ENCODE measurements at places on chromosomes 5 and 9.

DNA sequence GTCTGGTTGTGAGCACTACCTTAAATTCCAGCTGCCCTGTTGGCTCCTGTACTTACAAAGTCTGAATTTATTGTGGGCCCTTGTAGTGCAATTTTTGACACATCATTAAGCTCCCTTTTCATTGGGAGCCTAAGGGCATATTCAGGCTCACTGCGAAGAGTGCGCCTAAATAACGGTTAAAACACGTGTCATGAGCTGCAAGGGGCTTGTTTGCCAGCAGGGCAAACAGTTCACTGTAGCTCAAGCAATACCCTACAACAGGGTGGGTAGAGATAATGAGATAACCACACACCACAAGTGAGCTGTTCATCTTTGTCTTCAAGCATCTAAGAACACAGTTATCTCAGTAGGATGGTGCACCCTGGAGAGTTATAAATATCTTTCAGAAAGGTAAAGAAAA lies 214.2 kb downstream of the SLF1 start:
- no peak for DNase-seq

- DNase-seq = no peak
Measured at GRCh38 chr9:95506678-95507463, 9.9 kb downstream of the PTCH1 start.

DNA sequence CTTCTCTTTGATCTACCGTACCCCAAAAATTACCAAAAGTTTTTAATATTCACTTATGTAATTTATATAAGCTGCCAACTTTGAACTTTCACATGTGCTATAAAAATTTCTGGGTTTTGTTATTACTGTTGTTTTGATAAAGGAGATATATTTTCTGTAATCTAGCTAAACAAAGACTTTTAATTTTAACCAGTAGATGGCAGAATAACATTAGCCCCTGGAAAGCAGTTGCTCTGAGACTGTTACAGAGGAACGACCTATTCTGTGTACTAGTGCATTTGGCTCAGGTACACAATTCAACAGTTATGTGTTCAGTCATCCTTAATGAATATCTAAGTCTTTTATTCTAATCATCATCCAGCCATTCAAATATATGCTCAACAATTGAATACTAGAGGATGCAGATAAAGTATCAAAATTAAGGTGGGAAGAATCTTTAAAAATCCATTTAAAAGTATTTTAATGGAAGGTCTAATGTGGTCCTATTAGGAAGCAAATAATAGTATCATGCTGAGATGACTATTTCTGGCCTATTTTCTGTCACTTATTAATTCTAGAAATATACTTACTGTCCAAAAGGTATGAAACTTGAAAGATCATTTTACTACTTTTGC lies 8.6 kb downstream of the KLHL9 start:
- DNase-seq = no peak

DNA sequence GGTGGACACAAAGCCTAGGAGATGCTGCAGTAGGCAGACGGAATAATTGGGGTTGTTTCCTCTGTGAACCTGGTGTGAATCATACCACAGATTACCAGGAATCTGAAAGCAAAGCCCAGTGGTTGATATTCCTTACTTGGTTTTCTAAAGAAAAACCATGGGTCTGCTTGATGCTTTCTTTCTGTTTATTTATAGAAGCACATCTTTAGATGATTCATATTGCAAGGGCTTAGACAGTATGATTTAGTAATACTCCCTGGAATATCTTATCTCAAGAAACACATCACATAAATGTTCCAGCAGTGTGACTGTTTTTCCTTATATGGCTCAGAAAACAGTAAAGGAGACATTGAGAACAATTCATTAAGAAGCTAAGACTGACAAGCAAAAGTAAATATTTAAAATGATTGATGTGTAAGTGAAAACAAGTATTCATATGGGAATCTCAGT lies 623.3 kb downstream of the RAB3C start:
- no peak for DNase-seq

GRCh38 chr5:106600803-106601202 lies 1069.9 kb downstream of the EFNA5 start:
- DNase-seq = no peak

DNA sequence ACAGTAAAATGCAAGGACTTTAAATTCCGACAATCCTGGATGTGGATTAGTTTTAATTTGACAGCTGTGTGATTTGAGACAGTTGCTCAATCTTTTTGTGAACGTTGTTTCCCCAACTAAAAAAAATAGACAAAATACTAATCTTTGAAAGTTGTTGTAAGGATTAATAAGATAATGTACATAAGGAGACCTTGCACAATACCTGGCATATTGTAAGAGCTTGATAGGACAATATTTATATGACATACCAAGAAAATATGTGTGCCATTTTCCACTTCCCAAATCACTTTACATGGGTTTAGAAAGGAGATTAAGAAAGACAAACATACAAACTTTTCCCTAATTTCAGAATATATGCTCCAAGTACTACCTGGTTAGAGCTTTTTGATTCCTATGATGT lies 25.3 kb downstream of the ARRDC3 start:
- no peak for DNase-seq

All from activated CD4-positive, CD25-positive, alpha-beta regulatory T cell (primary cell).